ENCODE measurements at places on chromosomes 1 and 21. TPM values are rescaled to one million over a fixed set of nuclear protein-coding genes. Genes with fewer than 3 reads are reported as not detected.

Gene KLHL12
- 26.5 TPM for total RNA-seq

Gene SPATA17
- total RNA-seq, result 2.9 TPM

Gene SLC44A3
- 9.2 TPM for total RNA-seq

GRCh38 chr21:34996304-34997101 is 52.6 kb downstream of the RUNX1 start:
- no peak for DNase-seq

DNA sequence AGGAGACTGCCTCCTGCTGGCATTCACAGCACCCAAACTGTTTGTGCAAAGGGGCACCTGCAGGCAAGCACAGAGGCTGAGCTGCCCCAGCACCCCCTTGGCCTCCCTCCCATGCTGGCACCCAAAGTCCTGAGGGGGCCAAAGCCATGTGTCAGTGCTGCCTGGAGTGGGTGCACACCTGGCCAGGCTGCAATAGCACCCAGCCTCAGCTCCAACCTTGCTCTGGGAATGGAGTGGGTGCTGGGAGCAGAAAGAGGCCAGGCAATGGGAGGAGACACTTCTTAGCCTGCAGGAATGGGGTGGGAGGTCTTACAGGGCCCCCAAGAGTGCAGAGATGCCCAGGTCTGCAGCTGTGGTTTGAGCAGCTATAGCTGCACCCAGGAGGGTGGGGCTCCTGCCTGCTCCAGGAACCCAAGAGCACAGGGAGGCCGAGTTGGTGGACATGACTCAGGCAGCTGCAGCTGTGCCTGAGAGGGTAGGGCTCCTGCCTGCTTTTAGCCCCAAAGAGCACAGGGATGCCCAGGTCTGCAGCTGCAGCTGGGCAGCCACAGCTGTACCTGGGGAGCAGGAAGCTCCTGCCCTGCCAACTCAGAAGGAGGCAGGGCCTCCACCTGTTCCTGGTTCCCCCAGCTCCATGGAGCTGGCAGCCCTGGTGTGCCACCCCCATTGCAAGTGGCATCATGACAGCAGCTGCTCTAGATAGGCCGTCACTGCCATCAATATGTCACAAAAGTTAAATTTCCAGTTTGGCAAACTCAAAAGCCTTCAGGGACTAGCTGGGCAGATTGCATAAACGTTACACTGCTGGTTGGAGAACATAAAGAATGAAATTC is 5.3 kb upstream of the CHD1L start:
- no peak for DNase-seq

DNA sequence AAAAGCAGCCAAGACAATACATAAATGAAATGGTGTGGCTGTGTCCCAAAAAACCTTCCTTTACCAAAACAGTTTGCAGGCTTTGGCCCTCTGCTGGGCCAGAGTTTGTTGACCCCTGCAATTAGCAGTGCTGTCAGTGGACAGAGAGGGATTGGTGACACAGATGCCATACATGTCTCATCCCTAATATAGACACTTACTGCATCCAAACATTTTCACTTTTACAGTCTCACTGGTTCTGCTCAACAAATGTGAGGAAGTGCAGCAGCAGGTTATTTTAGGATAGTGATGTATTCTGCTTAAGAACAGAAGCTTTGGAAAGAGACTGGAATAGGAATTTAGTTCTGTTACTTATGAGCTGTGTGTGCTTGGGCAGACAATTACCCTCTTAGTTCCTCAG is 462.8 kb upstream of the LRRC7 start:
- DNase-seq, result no peak

DNA sequence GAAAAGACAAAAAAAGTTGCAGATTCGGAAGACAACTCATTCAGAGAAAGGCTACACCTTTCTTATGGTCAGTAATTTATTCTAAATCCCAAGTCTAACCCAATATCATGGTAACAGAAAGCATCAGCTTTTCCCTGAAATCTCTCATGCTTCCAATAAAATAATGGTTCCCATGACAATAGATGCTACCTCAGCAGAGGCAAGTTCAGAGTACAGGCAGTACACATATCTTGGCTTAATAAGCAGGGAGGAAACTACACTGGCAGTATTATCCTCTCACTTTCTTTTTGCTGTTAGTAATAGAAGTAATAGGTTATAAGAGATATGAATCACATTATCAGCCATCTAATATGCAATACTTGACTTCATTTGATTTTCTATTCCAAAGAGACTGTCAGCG is 137.1 kb downstream of the DPYD start:
- no peak for DNase-seq
